ENCODE measurements at places on chromosomes 4 and X.

GRCh38 chr4:111681751-111682150, 463.5 kb upstream of the FAM241A start:
- DNase-seq = no peak

GRCh38 chr4:153241295-153241694, 37.1 kb downstream of the TRIM2 start:
- DNase-seq = no peak

DNA sequence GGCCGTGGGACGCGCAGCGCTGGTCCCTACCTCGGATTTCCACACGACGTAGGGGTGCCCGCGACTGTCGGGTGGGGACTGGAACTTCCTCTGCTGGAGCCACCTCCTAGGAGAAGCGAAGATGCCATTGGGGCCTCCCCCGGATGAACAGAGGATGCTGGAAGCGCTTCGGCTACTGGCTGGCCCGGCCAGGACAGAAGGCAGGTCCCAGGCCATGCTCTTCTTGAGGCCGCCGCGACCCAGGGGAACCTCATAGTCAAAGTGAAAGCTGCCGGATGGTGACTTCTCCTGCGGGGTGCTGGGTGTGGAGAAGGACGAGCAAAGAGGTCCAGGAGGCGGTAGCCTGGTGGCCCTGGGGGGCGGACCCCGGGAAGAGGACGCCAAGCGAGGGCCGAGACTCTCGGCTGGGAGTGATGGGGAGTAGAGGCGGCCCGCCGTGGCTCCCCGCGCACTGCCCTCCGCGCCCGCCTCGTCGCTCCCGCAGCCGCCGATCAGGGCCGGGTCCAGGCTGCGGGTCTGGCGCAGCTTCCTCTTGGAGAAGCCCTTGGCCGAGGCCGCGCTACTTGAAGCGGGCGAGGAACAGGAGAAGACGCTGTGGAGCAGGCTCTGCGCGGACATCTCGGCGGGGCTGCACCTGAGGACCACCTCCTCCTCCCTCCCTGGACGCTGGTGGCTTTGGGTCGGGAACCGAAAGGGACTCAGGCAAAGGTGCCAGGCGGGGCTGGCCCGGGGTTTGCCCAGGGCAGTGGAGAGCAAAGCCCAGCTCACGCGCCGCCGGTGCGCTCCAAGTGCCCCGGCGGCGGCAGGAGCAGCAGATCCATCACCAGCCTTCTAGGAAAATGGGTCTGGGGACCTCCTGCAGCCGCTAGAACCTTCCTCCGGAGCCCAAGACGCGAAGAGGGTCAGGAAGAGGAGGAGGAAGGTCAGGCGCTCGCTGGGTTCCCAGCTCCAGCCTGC, 1.2 kb downstream of the ARHGAP6 start:
- DNase-seq = no peak

DNA sequence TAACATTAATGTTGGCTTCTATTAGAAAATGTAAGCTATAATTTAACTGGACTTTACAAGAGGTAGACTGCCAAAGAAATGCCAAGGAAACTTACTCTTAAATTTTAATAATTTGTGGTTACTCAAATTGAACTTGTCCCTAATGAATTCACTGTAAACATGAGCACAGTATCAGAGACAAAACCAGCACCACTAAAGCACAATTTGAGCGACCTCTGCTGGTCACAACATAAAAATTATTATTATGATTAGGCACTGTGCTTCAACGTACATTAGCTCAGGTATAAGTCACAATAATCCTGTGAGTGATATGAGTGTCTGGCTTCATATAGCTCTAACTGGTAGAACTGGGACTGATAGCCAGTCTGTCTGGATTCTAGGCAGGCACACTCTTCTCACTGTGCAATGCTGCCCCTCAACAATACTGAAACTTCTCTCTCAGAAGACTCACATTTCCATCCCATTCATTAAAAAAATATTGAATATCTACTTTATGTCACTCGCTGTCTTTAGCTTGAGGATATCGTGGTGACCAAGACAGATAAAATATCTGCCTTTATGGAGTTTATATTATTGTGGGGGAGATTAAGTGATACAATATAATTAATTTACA, 8.0 kb downstream of the NUDT6 start:
- no peak for DNase-seq

Measured in Calu3 (cell line).